ENCODE measurements at places on chromosomes 3 and 15. TPM values are rescaled to one million over a fixed set of nuclear protein-coding genes. Genes with fewer than 3 reads are reported as not detected.
A peak's percentile ranks its signal among the peaks of the same experiment; 100 is the strongest.

- no peak for DNase-seq
Observed at GRCh38 chr15:41915255-41915994, 21.6 kb upstream of the SPTBN5 start.

- peak; percentile 9 for DNase-seq
Observed at GRCh38 chr15:46088486-46089445, 453.9 kb downstream of the SQOR start.

- peak; percentile 73 for DNase-seq
Observed at GRCh38 chr15:72312605-72313447, 7.1 kb downstream of the CELF6 start.

- no peak for DNase-seq
Observed at GRCh38 chr15:83106994-83107840, at the start of gene TM6SF1. Gene TM6SF1, plus strand, starts transcription at chr15:83107645. Its CDS starts 36 bp downstream, at chr15:83107681.

GRCh38 chr3:53109891-53110771, 20.1 kb downstream of the RFT1 start:
- peak; percentile 71 for DNase-seq

- DNase-seq = no peak
Observed at GRCh38 chr15:89205991-89206585, 15.3 kb downstream of the RLBP1 start.

HRH1 gene
- total RNA-seq = 8.4 TPM

Data from HFFc6 (cell line).